ENCODE measurements at places on chromosomes 11 and 22.

- peak; percentile 22 for DNase-seq
These were observed 19.4 kb downstream of the RNF185 start for GRCh38 chr22:31179345-31179744.

- DNase-seq, result peak; percentile 77
These were observed 534 bp downstream of the RBFOX2 start for GRCh38 chr22:36027935-36028645.

- DNase-seq, result no peak
These were observed 459 bp downstream of the SF3B2 start for GRCh38 chr11:66052664-66052982.

GRCh38 chr11:36340897-36341296 is 44.8 kb downstream of the PRR5L start:
- DNase-seq, result no peak

DNA sequence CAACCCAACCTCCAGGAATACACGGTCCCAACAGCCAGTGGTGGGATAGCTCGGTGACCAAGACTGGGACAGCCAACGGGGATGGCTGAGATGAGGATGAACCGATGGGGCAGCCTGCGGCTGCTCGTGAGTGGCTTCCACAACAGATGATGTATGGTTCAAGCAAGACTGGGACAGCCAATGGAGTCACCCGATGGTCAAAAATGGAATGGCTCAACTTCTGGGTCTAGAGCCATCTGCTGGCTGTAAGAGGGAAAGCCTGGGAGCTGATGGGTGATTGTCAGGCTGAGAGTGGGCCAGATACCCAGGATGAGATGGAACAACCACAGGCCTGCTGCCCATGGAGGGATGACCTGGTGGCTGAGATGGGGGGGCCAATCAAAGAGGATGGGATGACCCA is 35.5 kb downstream of the SYT7 start:
- DNase-seq, result peak; percentile 72

- no peak for DNase-seq
These were observed 25.5 kb downstream of the DKK3 start for GRCh38 chr11:11982975-11983374.

DNA sequence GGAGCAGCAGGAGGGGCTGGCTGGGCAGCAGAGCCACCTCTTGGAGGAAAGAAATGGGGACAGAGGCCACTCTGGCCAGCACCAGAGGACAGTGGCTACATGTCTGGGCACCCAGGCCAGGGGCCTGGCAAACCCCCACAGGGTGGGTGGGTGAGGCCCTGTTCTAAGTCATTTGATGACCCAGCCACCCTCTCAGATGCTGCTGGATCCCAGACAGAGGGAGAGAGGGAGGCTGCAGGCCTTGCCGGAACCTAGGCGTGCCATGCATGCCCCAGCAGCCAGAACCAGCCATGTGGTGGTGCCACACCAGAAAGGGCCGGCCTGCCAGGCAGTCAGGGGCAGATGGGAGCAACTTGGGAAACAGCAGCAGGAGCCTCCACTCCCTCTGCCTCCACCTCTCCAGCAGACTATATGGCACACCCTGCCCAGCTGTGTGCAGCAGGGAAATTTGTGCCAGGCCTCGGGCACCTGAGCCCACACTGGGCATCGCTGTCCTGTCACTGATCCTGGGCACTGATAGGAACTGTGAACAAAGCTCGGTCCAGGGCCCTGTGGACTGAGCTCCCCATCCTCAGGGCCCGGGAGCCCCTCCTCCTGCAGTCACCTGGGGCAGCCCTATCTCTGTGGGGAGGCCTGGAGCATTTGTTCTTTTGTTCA is 45.2 kb downstream of the RTN4R start:
- DNase-seq, result no peak

DNA sequence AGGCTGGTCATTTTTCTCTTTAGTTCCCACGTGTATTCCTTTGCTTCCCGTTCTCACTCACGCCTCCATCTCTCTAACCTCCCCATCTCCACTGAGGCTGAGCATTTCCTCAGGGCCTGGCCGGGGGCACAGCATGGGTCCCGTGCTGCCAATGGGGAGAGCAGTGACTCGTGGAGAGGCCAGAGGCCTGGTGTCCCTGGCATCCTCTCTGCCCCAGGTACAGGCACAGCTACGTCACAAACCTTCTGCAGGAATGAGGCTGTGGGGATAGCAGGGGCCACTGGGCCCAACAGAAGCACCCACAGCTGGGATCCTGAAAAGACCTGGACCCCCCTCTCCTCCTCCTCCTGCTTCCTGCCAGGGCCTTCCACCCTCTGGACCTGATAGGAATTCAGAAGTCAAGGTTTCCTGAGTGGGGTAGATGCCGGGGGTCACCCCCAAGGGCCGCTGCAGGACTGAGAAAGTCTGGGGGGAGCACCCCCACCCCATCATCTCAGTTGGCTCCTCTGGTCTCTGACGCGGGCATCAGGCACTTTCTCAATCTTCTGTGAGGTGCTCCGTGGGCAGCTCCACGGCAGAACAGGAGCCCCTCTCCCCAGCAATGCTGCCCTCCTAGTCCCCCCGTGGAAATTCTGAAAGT is 11.8 kb downstream of the PNPLA5 start:
- DNase-seq, result no peak

DNA sequence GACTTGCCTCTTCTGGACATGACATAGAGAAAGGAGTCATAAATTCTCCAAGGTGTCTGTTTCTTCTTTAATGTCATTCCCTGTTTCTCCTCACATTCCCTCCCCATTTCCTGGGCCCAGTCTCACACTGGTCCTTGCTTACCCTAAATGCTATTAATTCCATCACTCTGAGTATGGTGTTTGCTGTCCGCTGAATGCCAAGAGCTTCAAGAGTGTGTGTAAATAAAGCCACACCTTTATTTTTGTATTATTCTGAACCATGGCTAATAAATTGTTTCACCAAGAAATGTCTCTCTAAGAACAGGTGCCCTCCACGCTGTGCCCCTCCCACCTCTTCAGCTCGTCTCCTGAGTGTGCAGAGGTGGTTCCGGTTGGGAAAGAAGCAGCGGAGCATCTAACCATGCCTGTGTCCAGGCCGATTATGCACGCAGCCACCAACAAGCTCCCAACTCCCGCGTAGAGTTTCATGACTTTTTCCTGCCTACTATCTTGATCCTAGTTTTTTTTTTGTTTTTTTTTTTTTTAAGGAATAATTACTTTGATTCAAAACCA is 8.6 kb downstream of the TMEM121B start:
- DNase-seq, result no peak

- DNase-seq, result peak; percentile 44
These were observed 87.8 kb upstream of the VPREB1 start for GRCh38 chr22:22156716-22157347.

- DNase-seq, result no peak
These were observed 944 bp upstream of the SCGB1D2 start for GRCh38 chr11:62241095-62241494.
